CD4-positive, alpha-beta T cell treated with Interleukin-10 for 1 hour (primary cell): ENCODE measurements at places on chromosomes 13 and 19.

DNA sequence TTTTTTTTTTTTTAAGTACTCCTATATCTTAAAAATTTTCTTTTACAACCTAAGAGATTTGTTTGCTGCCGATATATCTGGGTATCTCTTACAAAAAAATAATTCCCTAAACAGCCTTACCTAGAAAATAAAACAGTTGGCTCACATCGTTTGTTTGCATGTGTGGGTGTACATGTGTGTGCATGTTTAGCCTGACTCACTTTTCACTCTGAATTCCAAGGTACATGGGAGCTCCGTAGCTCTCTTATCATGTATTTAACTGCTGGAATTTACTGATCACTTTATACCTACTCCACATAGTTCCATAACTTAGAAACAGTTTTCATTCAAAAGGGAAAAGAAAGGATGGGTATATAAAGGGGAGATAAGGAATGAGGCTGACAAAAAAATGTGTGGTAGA is 616.5 kb downstream of the GPC6 start:
- no peak for DNase-seq

- peak; percentile 40 for DNase-seq
These were observed 18.7 kb upstream of the EID2 start for GRCh38 chr19:39558624-39559117.

DNA sequence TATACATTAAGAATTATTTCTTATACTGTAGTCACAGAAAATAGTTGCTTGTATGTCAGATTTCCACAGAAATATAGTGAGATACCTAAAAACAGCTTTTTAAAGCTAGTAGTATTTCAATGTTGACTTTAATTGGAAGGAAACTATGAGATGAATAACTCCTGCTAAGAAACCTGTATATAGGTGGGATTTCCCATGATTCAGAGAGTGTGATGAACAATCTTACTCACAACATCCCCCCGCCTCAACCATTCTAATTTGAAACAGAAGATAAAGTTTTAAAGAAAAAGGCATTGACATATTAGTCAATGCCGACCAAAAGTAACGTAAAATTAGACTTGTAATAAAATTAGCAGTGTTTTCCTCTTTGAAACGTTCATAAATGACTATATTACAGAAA is 1.4 kb upstream of the MIR17HG start:
- DNase-seq = no peak

DNA sequence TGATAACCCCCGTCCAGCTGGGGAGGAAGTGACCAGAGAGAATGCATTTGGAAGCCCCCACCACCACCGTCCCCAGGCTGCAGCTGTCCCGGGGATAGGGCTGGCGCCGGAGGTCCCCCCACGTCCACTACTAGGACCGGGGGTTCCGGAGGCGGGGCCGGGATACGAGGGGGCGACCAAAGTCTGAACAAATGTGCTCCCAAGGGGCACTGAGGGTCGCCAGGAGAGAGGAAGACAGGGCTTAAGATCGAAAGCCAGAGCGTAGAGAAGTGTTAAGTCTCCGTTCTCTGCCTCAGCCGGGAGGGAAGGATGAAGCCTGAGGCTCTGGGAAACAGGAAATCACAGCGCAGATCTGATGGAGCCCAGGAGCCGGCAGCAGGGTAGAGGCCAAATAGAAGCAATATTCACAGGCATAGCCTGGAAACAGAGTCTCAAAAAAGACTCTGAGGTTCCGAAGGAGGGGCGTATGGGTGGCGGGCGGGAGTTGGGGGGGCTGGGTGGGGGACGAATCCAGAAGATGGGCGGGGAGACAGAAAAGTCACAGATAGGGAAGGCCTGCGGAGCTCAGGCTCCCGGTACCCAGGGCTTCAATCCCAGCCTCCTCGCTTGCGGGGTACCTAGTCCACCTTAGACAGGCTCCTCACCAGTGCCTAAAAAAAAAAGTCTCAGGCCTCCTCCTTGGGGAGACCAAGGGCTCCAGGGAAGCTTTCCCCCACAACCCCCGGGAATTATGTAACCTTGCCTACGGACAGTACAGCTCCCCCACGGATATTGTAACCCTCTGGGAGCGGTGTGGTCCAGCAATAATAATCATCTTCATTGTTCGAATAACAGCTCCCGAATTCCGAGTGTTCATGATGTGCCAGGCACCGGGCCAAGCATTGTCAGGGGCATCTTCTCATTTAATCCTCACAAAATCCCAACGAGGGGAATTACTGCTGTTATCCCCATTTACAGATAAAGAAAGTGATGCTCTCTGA is 1.1 kb upstream of the ERF start:
- DNase-seq = no peak

GRCh38 chr19:43337737-43338136 is 15.7 kb upstream of the CD177 start:
- DNase-seq = no peak

GRCh38 chr13:51348069-51348967 is 8.8 kb downstream of the SERPINE3 start:
- DNase-seq = no peak

DNA sequence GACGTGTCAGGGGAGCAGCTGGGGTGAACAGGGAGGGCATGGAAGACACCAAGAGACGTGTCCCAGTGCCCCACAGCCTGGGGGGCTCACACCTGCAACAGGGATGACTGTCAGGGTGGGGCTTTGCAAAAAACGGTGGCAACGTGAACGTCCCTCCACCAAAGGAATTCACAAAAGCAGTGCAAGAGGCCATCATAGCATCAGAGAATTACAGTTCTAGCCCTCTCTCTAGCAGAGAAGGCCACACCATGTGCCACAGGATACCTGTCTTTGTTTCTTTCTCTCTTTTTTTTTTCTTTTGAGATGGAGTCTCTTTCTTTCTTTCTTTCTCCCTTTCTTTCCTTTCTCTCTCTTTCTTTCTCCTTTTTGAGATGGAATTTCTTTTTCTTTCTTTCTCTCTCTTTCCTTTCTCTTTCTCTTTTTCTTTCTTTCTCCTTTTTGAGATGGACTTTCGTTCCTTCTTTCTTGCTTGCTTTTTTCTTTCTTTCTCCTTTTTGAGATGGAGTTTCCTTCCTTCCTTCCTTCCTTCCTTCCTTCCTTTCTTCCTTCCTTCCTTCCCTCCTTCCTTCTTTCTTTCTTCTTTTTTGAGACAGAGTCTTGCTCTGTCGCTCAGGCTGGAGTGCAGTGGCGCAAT is 17.1 kb upstream of the ATP11A start:
- no peak for DNase-seq

DNA sequence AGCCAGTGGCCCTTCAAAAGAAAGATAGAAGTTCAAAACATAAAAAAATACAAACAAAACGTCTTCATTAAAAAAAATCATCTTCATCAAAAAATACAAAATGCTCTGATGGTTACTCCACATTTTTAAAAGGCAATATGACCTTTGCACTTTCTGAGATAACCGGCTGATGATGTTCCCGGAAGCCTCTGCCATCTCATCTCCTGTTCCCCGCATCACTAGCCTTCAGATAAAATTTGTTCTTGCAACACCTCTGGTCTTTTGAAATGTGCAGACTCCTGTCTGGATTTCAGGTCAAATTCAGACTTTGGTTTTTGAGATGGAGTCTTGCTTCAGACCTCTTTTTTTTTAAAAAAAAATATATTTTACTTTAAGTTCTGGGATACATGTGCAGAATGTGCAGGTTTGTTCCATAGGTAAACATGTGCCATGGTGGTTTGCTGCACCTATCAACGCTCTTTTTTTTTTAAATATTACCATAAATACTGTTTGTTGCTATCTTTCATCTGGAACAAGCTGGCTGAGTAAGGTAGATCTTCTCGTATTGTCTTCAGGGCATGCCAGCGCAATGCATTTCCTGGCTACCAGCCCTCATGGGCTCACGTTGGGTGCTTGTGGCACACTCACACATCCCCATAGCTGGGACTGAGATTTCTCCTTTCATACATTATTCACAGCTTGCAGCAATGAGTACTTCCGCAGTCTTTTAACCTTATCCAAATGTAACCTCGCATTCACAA is 418.9 kb upstream of the ARGLU1 start:
- DNase-seq = no peak

DNA sequence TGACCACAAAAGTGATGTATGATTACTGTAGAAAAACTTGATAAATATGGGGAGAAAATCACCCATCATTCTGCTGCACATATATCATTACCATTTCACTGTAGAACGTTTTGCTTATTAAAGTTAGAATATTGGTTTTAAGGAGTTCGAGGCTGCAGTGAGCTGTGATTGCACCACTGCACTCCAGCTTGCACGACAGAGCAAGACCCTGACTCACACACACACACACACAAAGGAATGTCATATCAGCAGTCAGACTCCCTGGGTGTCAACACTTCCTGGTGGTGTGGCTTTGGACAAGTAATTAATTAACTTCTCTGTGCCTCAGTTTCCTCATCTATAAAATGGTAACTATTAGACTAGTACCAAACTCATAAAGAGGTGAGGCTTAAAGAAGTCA is 11.3 kb upstream of the PNMA8A start:
- DNase-seq = no peak
